ENCODE measurements at places on chromosomes 5 and 9.
A peak's percentile ranks its signal among the peaks of the same experiment; 100 is the strongest.

- no peak for DNase-seq
Observed at GRCh38 chr5:157347301-157348048, 81.6 kb downstream of the CYFIP2 start.

GRCh38 chr9:127029548-127029947 is 92.9 kb downstream of the ANGPTL2 start:
- no peak for DNase-seq

DNA sequence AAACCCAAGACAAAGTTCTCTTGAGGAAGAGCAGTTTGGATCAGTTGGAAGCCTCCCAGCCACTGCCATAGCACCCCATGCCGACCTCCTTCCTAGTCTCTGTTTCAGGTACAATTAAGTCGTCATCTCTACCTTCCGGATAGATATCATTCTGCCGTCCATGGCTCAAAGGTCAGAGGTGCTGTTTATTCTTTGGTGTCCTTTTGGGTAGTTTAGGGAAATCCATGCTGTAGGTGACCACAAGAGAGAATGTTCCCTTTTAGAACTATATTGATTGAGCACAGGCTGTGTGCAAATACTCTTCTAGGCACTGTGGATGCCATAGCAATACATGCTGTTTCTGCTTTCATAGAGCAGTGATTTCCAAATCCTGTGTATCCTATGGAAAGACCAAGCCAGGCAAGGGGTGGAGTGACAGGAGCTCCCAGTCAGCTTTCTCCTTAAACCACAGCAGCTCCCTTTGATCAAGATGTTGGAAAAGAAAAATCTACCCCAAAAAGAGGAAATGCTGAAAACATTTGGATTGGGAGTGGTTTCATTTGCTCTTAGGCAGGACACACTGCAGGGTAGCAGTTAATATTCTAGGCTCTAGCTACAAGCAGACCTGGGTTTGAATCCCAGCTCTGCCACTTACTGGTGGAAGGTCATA is 127.9 kb downstream of the PALM2AKAP2 start:
- no peak for DNase-seq

DNA sequence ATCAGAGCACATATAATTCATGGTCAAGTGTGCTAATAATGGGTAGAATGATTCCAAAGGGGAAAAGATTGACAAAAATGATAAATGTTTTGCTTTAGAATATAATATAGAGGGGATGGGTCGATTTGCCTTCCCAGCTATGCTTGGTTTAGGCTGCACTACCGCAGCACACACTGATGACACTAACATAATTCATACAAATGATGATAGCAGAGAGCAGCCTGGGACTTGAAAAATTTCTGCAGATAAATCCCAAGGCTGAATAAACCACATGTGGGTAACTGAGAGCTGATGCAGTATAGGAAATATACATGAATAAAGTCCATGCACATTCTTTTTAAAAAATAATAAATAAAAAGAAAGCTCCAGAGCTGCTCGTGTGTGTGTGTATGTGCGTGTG is 54.5 kb downstream of the EFNA5 start:
- DNase-seq: no peak

GRCh38 chr5:159286420-159287035 is 23.4 kb downstream of the UBLCP1 start:
- peak; percentile 0 for DNase-seq

- peak; percentile 2 for DNase-seq
Observed at GRCh38 chr9:99666571-99666970, 155.1 kb upstream of the NR4A3 start.

- no peak for DNase-seq
Observed at GRCh38 chr5:76041863-76042262, 41.3 kb upstream of the SV2C start.

GRCh38 chr9:86926145-86926544 is 21.2 kb downstream of the GAS1 start:
- no peak for DNase-seq

DNA sequence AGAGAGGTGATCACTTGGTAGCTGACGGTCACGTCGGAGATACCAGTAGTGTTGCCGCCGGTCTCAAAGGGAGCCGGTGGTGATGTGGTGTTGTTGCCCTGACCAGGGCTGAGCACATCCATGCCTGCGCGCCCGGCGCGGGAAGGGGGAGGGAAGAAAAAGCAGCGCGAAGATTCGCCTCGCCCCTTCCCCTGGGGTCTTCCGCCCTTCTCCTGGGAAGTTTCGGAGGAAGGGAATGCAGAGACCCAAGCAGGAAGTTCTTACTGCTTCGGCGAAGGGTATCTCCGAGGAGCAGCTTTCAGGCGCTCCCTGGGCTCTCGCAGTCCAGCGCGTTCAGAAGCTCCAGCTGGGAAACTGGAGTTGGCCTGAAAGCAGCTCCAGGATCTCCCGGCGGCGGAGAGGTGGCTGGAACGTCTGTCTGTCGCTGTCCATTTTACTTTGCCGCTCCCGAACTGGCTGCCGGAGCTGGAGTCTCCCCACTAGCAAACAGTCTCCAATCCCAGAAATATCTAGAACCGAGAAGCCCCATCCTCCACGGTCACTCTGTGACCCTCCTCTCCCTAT is 565 bp downstream of the HTR1A start:
- peak; percentile 10 for DNase-seq

DNA sequence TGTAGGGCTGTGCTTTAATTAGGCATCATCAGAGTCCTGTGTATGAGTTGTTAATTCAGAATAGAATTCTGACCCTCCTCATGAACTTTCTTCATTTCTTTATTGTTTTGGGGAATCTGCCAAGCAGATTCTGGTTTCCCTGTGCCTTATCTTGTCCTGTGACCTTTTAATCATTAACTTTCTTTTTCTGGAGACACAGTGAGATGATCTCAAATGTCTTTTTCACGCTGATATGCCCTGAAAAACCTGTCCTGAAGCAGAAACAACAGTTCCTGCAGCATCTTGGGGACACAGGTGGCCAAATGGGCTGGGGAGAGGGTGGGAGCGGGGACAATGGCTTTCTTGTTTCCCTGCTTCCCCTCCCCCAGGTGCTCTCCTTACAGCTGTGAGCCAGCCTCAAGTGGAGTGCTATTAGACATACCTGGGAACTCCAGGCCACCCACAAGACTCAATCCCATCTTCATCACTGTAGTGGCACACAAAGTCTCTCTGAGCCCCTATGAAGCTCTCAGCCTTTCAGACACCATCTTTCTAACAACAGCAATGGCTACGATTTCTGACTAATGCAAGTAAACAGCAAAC is 213.8 kb downstream of the ATP10B start:
- DNase-seq: no peak

GRCh38 chr5:113380807-113381326 is 53.9 kb downstream of the TSSK1B start:
- DNase-seq: no peak

- DNase-seq: no peak
Observed at GRCh38 chr5:30343707-30344106, 849.8 kb upstream of the CDH6 start.

GRCh38 chr9:111352545-111352944 is 22.5 kb upstream of the OR2K2 start:
- no peak for DNase-seq

Data from NCI-H510A treated with DMSO at 0.1 percent for 48 hours (cell line).